Small intestine (tissue), 16 donors: ENCODE measurements at places on chromosomes 3 and 15. TPM values are rescaled to one million over a fixed set of nuclear protein-coding genes. Genes with fewer than 3 reads are reported as not detected.

DNA sequence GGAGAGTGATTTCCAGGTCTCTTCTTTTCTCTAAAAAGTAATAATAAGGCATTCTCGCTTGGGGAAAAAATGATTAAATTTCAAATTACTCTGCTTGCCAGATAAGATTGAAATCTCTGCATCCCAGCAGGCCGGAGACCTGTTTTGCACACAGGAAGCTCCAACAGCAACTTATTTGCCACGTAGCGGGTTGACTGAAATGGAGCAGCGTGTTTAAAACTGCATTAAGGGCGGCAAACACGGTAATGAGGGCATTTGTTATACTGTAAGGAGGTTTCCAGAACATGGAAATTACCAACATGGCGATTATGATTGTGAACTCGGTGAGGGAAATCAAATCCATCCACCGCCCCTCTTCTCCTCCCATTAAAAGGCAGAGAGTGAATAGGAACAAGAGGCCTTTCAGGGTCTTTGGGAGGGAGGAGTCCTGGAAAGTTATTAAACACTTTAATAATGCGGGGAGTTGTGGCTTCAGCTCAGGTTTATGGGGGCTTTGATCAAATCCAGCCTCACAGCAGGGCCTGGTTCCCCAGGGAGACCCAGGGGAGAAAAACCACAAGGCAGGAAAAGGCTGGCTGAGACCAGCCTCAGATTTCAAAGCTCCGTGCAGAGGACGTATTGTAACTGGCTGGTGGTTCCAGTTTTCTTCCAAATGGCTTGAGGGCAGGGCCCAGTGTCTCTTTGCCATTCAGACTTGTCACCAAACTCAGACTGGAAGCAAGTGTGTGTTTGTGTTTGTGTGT is 242.3 kb downstream of the TLE3 start:
- no peak for DNase-seq

DNA sequence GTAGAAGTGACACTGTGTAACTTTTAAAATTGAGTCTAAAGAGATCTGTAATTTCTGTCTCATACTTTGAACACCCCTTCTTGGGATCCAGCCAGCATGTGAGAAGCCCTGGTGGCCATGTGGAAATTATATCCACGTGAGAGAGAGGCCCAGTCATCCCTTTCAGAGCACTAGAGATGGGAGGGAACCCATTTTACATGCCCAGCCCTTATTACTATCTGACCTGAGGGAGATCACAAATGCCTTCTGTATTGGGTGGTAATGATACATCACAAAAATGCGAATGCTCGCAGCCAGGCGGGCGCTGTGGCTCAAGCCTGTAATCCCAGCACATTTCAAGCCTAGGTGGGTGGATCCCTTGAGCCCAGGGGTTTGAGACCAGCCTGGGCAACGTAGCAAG is 27.3 kb upstream of the TRAK1 start:
- DNase-seq = no peak

DNA sequence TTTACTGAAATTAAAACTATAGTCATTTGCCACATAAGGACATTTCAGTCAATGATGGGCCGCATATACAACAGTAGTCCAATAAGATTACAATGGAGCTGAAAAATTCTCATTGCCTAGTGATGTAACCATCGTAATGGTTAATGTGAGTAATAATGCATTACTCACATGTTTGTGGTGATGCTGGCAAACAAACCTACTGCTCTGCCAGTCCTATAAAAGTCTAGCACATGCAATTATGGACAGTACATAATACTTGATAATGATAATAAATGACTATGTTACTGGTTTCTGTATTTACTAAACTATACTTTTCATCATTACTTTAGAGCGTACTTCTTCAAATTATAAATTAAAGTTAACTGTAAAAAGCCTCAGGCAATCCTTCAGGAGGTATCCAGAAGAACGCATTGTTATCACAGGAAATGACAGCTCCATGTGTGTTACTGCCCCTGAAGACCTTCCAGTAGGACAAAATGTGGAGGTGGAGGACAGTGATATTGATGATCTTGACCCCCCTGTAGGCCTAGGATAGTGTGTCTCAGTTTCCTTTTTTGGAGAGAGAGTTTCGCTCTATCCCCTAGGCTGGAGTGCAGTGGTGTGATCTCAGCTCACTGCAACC is 102.7 kb downstream of the ATP1B3 start:
- DNase-seq = no peak

- DNase-seq = no peak
Measured at GRCh38 chr3:49346797-49347251, 7.0 kb upstream of the USP4 start.

GRCh38 chr3:4627651-4628375 is 134.7 kb downstream of the ITPR1 start:
- DNase-seq = no peak

GRCh38 chr3:94336046-94336753 is 273.3 kb downstream of the NSUN3 start:
- DNase-seq = peak; percentile 52

- DNase-seq = no peak
Measured at GRCh38 chr3:42226470-42227425, 39.2 kb downstream of the CCK start.

DNA sequence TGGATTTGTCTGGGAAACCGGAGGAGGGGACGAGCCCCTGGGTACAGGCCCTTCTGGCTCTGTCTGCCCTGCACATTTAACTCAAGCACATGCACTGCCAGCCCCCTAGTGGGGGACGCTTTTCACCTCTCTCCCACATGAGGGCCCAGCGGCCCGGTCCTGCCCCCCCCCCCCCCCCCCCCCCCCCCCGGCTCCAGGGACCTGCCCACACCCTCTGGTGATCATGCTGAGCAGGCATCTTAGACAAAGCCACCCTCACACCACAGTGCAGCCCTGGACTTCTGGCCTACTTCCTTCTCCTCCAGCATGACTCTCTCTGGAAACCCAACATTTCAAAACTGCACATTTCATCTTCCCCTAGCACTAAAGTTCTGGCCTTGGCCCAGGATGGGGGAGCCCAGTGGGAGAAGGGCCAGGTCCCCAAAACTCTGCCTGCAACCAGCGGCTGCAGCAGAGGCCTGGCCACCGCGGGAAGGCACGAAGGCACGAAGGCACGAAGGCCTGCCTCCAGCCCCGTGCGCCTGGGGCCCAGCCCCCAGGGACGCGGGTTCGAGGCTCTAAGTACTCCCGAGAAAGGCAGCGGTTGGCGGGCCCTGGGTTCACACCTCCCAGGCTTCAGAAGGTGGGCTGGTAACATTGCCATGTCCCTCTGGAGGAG is 14.1 kb downstream of the KLF15 start:
- peak; percentile 17 for DNase-seq

DNA sequence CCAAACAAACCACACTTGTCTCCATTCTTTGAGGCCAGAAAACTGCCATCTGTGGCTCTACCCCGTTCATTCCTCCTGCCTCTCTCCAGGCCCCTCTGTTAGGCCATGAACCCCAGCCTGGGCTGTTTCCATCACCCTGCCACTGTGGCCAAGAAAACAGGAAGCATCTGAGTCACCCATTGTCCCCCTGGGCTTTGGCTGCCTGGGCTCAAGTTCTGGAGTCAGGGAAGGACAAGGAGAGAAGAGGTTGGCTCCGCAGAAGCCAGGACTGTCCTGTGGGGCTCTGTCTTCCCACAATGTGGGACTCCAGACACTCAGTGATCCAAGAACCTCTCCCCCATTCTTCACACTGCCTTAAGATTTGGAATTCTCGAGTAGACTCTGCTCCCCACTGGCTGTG is 14.8 kb upstream of the LCTL start:
- no peak for DNase-seq

DNA sequence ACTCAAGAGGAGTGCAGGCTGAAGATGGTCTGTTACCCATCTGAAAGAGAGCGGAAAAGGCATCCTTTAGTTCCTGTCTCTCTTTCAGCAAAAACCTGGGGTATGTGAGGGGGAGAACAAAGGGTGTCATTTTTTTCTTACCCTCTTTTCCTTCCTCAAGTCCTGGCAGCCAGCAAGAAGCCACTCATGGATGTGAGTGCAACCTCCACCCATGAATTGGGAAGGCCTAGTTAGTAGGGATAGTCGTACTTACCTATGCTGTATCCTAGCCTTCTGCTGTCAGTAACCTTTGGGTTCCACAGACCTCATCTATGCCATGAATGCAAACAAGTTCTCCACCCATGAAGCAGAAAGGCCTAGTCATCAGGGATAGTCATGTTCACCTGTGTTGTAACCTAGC is 472.8 kb downstream of the ZIC1 start:
- no peak for DNase-seq

DNA sequence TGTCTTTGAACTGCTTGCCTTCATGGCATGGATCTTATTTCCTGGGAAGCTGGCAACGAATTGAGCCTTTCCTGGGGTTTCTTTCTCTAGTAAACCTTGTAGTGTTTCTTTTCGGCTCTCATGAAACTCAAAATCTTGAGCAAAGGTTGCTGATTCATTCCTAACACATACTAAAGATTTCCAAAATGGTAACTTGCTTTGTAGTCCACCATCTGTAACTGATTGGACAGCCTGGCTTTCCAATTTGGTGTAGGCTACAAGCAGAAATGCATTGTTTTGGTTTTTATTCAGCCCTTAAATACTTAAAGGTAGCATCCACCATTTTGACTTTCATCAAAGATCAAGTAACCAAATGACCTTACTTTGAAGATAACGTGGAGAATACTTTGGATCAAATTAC is 38.1 kb downstream of the LRTM1 start:
- DNase-seq = no peak

- DNase-seq = no peak
Measured at GRCh38 chr3:102756706-102757105, 321.9 kb downstream of the ZPLD1 start.

DNA sequence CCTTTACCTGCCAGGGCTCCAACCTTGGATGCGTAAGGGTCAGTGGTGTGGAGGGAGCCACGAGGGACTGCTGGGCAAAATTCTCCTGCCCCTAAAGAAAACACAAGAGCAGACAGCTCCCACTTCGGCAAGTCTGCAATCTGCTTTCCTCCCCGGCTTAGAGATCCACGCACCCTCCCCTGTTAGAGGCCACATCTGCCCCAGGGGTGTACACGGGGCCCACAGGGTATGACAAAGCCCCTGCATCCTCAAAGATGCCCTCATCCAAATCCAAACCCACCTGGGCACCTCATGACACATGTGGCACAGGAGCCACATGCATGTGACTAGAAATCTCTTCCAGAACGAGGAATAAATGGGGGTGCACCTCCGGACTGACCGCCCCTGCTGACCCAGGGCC is 25.5 kb downstream of the ZXDC start:
- DNase-seq = no peak

GRCh38 chr3:117990627-117991026 is 1044.0 kb downstream of the IGSF11 start:
- DNase-seq = no peak

DNA sequence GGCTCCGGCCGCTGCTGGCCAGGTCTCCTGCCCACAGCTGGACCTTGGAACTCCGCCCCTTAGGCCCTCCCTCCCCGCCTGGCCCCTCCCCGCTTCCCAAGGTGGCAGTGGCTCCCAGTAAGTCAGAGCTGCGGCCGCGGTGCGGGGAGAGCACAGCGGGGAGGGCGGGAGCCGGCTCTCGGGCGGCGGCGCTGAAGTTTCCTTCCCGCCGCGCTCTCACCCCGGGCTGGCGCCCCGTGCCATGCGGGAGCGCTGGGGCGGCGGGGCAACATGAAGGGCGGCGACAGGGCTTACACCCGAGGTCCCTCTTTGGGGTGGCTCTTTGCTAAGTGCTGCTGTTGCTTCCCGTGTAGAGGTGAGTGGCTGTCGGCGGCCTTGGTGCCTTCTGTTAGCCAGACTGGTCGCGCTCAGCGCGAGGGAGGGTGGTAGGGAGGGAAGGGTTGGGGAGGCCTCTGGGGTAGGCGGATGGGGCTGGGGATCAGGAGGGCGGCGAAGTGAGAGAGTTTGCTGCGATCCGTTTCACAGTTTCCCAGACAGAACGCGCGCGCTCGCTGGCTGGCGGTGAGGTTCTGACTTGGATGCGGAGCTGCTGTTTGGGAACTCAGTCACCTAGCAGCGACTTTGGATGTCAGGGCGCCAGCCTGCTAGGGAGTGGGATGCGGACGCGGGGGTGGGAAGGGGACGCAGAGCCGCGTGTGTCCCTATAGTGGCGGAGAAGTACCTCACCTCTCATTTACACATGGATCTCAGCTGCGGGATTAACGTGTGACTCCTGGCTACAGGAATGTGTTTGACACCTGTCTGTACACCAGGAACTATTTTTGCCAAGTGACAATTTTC is 145.5 kb upstream of the UMPS start:
- peak; percentile 90 for DNase-seq

- no peak for DNase-seq
Measured at GRCh38 chr15:60237446-60237845, 160.3 kb downstream of the ANXA2 start.

- DNase-seq = peak; percentile 84
Measured at GRCh38 chr3:49926117-49926728, 3.4 kb downstream of the MON1A start.

GRCh38 chr3:170057550-170057949 is 19.8 kb downstream of the GPR160 start:
- DNase-seq = no peak

DNA sequence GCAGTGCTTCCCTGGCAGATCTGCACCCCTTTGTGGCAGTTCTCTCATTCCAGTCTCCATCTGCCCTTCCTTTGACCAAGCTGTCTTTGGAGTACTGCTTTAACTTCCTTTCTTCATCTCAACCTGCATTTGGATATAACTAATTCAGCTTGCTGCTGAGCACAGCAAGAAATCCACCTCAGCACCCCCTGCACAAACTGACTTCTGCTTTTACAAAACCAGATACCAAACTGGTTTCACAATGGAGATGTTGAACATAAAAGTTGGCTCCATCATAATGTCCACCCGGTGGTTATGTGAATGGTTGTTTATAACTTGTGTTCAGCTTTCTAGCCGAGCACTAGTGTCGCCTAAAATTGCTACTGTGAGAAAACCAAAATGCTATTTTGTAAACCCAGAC is 341.1 kb upstream of the SEMA6D start:
- no peak for DNase-seq

GRCh38 chr15:50181201-50181968 is 611 bp upstream of the SLC27A2 start:
- DNase-seq = peak; percentile 23

GRCh38 chr15:30922480-30923311 is 19.0 kb downstream of the FAN1 start:
- no peak for DNase-seq

Gene KNL1
- polyA plus RNA-seq = 11.0 TPM

Gene FBXO40
- not detected for polyA plus RNA-seq

Gene GREM1
- 0.54 TPM for polyA plus RNA-seq

Gene LAMB2
- polyA plus RNA-seq = 124 TPM

Gene QARS1
- 292 TPM for polyA plus RNA-seq

Gene NR2E3
- 0.27 TPM for polyA plus RNA-seq

Gene AHSG
- polyA plus RNA-seq = not detected
